ENCODE measurements at places on chromosomes 5 and 9.

DNA sequence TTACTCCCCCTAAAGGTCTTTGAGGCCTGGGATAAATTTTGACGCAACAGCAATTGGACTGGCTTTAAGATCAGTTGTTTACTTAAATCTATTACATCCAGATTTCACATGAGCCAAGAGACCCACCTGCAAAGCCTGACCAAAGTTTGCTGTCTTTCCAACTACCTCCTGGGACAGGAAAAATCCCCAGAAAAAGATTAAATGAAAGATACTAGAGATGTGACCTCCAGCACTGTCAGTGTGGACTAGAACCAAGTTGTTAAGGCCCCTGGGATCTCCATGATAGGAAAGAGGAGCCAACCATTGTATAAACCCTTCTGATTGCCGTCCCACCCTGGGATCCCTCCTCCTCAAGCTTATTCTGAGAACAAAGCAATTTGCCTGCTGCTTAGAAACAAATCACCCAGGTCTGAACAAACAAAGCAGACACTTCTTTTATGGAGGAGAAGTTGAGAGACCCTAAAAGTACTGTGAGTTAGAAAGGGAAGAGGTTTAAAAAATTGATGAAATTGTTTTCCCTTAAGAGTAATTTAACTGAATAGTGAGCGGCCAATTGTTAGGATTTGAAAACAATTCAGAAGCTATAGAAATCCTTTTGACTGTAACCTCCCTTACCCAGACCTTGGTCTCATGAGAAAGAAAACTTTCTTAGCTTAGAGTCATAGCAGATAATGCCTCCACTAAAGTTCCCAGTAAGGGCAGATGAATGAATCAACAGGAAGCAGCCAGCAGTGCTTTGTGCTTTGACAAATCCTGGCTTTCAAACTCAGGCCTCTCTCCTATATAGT is 255.2 kb downstream of the TMEM167A start:
- no peak for DNase-seq

- no peak for DNase-seq
These were observed 94.1 kb downstream of the NFIB start for GRCh38 chr9:14219850-14220249.

- no peak for DNase-seq
These were observed 758 bp upstream of the PDCD1LG2 start for GRCh38 chr9:5509573-5509972.

GRCh38 chr5:115932991-115933390 is 29.3 kb upstream of the LVRN start:
- no peak for DNase-seq

- DNase-seq: peak; percentile 50
These were observed 32.1 kb downstream of the MARCHF3 start for GRCh38 chr5:126998201-126998631.

DNA sequence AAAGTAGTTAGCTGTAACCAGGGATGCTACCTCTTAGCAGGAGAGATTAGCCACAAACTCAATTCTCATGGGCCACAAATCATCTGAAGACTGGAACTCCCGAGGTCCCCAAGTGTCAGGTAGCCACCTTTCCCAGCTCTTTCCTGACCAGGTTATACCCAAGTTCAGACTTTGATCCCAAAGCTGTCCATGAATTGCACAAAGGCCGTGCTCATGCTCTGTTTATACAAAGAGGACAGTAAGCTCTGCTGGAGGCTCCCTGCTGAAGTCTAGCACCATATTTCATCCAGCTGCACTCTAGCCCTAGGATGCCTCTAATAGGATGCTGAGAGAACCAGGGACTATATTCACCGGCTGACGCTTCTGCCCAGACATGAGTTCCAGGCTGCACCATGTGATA is 271.0 kb upstream of the ADAMTSL1 start:
- DNase-seq: no peak

- no peak for DNase-seq
These were observed 37.2 kb downstream of the DCAF12 start for GRCh38 chr9:34089311-34089710.

DNA sequence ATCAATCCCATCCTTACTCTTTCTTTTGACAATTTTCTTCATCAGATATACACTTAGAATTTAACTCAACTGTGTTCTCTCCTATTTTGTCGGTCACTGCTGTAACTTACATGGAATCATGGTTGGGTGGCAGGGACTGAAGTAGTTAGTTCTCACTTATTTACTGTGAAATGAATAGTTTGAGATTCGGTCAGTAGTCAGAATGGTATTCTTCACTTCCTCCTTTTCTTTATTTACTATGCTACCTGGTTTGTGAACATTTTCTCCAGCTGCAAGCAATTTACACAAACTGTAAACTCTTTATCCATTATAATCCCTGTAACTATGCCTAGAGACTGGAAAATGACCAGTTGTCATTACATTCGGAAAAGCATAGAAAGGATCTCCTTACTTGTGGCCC is 41.5 kb upstream of the GDNF start:
- no peak for DNase-seq

GRCh38 chr5:98905857-98906688 is 22.7 kb downstream of the CHD1 start:
- no peak for DNase-seq

DNA sequence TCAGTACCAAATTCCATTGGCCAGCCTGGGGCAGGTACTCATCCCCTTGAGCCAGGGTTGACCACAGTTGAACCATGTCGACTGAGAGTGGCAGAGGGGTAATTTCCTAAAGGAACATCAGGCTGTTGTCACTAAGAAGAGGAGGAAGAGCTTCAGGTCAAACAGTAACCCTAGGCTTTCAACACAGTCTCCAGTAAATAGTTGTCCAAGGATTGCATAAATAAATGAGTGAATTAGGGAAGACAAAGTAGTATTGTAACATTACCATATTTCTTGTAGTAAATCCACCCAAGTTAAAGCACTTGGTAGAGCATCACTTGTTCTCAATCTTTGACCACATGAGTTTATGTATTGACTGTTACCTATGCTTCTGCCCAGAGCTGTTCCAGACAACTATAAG is 7.4 kb downstream of the PSAT1 start:
- DNase-seq: no peak

DNA sequence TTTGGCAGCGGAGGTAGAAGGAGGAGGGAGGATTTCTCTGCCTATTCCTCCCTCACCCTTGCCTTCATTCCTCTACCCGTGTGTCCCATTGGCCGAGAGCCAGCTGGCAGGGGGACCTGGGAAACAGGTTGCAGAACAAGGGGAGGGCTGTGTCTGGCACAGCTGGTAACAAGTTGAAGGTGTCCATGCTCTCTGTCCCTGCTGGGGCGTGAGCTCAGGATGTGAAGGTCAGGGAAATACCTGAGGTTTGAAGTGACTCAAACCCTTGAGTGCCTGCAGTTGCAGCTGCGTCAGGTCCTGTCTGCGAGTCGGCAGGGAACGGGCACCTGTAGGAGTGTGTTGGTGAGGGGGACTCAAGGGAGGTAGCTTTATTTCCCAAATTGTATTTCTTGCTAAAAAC is 16.2 kb downstream of the MIGA2 start:
- DNase-seq: no peak

DNA sequence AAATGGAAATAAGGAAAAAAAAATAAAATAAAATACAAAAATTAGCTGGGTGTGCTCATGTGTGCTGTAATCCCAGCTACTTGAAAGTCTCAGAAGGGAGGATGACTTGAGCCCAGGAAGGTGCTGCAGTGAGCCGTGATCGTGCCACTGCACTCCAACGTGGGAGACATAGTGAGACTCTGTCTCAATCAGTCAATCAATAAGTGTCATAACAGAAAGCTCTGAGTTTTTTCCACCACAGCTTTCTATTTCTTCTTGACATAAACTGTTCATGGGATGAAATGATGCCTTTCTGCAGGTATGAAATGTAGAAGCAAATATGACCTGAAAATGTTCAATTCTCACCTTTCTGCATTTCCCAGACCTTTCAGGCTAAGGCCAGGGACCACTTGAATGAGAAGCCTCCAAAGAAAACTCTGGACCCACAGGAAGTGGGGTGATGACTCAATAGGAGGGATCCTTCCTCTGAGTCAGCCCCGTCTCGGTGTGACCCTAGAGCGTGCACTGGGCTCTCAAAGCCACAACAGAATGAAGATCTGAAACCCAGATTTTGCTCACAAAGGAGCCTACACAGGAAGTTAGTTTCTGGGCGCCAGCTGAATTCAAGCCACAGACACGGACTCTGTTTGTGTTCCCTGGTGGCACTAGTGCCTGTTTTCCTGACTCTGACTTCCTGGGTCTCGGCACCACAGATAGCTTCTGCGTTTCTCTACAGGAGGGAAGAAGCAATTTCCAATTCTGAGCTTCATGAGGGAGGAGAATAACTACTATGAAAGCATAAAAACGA is 62.0 kb downstream of the ANKH start:
- peak; percentile 81 for DNase-seq

DNA sequence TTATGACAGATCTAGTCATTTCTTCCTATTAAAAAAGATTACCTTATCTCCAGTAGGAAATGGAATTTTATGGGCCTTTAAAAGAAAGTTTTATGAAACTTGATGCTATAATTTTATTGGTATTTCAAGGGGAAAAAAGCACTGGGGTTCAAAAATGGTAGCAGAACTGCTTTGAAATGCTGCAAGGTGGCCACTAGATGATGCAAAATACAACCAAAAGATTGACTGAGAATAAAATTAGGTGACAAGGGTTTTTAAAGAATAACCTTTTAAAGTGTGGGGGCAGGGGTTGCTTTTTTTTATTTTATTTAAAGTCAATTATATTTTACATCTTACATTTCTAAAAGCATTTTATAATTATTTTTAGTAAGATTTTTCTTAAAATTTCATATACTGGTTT is 61.7 kb downstream of the KLF9 start:
- DNase-seq: no peak

DNA sequence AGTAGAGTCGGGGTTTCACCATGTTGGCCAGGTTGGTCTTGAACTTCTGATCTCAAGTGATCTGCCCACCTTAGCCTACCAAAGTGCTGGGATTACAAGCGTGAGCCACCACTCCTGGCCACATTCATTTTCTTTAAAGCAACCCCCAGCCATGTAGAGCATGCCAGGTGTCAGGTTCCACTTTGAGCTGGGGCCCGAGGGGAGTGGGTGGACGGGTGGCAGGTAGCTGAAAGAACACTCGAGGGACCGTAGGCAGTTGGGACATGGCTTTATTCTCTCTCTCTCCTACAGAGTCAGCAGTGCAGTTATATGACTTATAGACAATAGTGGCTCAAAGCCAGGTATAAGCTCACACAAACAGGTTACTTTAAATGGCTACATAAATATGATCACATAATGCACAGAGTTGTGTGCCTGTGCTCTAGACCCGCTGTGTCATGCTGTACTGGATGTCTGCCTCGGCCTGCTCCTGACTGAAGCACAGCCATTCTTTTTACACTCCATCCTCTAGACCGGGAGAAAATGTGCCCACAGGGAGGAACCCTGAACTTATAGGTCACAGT is 60.5 kb upstream of the FAM120A start:
- DNase-seq: no peak

DNA sequence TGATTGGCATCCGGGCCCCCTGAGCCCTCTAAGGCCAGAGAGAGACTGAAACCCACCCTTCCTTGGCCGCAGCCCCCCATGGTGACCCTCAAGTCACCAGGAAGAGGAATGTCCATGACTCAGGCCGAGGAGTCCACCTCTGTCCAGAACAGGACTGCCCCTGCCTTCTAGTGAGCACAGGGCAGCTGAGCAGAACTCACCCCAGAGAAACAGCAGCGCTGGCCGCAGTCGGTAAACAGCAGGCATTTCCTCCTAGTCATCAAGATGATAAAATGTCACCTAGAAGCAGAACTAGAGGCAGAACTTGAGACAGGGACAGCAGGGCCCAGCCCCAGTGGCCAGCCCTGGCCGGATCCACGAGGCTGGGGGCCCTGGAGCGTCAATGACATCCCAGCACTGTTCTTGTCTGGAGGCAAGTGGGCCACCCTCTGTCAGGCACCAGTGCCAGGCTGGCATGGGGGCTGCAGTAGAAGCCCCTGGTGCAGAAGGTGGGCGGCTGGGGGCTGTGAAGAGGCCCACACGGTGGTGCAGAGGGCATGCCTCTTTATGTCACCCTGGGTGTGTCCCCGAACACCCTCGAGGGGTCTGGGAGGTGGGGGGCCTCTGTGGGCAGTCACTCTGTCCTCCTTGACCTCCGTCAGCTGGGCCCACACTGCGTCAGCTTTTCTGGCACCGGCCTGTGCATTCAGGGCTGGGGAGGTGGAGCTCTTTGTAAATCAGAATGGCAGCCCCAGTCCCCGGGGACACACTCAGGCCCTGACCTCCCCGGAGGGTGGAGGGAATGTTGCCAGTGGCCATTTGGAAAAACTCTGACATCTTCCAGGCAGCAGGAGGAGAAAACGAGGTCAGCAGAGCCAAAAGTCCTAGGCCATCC is 83.0 kb downstream of the NTNG2 start:
- no peak for DNase-seq

DNA sequence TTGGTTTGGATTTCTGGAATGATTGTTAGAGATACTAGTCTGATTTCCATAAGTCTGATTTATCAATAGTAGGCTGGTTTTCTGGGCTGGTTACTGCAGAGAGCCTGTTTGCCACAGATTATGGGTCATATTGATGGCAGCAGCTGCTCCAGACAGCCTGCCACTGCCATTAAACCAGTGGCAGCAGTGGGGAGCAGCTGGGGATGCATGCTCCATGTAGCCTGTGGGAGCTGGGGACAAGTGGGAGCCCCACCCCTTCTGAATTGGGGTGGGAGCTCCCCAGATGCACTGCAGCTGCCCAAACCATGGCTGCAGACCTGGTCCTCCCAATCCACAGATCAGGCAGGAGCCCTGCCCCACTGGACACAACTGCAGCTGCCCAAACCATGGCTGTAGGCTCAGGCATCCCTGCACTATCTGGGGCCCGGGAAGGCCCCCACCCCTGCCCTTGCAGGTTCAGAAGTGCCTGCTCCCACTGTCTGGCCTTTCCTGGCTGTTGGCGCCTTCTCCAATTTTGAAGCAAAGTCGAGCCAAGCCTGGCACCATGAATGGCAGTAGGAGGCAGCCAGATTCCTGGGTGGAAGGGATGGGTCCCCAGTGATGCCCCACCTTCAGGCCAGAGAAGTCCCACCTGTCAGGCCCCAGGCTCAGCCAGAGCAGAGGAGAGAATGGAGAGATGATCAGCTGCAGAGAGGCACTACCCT is 402.9 kb upstream of the TYRP1 start:
- DNase-seq: no peak

- peak; percentile 41 for DNase-seq
These were observed 293.2 kb downstream of the CWC27 start for GRCh38 chr5:65061974-65062353.

DNA sequence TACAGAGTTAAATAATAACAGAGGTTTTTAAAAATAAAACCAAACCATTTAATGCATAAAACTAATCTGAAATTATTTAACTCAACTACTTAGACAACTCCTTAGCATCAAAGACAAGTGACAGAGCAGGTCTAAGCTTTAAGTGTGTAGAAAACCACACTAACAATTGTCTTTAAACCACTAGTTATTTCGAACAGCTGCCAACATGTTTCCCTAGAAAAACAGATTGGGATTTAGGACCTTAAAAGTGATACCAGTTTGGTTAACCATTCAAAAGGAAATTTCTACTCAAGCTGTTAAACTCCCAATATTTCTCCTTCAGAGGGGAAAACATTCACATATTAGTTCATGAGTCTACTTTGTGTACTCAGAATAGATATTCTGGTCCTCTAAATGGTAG is 208.7 kb downstream of the BNC2 start:
- DNase-seq: no peak

GRCh38 chr5:151491062-151491461 is 43.7 kb downstream of the SLC36A1 start:
- no peak for DNase-seq

Measured in GM20000 (cell line).